ENCODE measurements at places on chromosomes 3 and 15.

DNA sequence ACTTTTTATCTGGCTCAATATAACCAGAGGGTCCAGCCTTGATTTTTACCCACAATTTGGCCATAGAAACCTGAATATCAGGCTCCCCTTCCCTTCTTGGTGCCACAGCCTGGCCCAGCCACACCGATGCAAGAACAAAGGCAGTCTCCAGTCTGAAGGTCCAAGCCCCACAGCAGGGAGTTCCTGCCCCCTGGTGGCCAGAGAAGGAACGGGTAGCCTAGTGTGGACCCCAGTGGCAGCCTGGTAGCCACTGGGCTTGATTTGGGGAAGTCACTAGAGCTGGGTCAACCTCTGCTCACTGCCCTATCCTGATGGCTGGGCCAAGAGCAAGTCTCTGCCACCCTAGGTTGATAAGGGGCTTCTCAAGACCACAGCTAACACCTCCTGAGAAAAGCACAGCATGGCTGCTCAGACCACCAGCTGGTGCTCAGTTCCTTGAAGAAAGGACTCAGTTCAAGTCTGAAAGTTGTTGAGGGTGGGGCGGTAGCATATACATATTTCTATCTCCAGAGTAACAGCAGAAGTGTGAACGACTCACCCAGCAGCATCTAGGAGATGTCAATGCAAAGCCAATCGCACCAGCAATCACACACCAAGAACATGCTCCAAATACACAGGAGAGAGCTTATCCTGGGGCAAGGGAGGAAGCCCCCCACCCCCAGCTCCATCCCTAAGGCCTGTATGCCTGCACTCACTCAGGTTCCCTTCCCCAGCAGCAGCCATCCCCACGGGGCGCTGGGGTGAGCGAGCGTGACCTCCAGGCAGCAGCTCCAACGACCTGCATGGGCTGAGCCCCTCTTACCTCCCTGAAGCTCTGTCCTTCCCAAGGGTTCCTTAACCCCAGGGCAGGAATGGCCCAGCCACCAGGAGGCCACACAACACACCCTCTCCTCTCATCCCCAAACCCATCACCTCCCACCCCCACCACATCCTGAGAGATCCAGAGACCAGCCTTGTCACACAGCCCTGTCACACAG lies 7.6 kb downstream of the PFKFB4 start:
- peak; percentile 74 for DNase-seq

GRCh38 chr3:100125161-100125938 lies 11.0 kb upstream of the FILIP1L start:
- no peak for DNase-seq

- DNase-seq: no peak
Measured at GRCh38 chr15:29379647-29380046, 110.0 kb upstream of the NSMCE3 start.

DNA sequence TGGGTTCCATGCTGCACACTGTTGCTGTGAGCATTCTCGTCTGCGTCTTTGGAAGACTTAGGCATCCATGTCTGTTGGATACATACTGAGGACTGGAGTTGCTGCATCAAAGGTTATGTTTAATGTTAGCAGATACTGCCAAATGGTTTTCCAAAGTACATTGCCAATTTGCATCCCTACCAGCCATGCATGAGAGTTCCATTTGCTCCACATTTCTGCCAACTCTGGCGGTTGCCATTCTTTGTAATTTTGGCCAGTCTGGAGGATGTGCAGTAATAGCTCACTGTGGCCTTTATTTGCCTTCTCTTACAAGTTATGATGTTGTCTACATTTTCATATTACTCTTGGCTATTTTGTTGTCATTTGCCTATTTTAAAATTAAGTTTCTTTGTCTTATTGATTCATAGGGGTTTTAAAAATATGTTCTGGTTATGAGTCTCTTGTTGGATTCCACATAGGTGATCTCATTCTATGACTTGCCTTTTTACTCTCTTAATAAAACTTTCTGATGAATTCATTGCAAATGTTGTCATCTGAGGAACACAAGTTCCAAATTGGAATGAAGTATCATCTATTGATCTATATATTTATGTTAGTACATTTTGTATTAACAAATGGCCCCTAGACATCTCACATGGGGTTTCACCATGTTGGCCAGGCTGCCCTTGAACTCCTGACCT lies 42.1 kb downstream of the FBLN2 start:
- DNase-seq: no peak

DNA sequence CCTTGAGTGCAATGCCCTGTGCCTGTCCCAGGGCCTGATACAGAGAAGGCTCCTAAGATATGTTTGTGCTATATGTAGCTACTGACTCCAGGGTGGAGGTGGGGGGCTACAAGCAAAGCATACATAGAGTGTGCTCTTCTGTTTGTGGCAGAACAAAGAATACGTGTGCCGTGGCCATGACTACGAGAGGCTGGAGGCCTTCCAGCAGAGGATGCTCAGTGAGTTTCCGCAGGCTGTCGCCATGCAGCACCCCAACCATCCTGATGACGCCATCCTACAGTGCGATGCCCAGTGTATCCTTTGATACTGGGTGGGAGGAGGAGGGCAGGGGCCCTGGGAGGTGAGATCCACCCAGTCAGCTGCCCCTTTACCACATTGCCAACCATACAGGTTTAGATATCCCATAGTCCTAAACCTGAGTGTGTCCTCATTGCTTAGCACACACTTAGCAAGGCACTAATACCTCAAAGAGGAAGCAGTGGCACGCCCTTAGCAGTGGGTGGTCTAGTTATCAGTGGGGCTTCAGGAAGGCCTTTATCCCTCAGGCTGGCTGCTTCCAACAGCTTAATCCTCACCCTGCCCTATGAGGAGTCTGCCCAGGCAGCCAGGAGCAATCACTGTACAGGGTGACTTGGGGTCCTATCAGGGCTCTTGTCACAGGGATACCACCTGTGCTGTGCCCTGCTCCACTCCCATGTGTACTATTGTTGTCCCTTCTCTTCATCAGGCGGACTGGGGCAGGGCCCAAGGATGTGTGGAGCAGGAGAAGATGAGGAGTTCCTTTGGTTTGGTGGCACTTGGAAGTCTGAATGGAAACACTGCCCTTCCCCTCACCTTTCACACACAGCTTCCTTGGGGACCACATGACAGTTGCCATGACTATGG lies 30.1 kb upstream of the MANF start:
- no peak for DNase-seq

DNA sequence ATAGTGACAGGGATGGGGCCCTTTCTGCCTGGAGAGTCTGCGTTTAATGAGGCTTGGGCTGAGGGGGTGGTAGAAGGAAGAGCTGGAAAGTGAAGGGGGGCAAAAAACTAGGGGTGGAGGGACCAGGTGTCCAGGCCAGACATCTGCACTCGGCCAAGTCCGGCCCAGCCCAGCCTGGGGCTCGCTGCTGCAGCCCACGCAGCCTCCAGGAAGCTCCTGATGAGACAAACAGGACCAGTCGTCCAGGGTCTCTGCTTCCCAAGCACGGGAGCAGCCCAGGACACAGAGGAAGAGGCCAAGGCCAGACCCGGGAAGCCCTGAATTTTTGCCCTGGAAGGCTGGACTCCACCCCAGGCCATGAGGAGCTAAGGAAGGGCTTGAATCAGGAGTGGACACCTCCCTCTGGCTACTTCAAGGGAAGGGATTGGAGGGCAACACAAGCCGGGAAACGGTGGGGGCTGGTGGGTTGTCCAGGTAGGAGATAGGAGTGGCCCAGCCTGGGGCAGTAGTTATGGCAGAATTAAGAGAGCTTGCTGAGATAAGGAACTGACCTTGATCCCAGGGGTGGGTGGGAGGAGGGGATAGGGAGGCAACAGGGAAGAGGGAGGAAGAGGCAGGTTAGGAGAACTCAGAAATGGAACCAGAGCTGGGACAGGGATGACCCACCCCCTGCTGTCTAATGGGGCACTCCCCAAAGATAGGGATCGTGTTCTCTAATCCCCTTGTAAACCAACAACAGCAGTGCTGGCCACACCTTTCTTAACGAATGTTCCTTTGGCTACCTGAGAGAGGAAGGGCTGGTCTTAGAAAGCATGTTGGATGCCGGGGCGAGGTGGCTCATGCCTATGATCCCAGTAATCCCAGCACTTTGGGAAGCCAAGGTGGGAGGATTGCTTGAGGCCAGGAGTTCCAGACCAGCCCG lies 89.5 kb downstream of the ANP32A start:
- no peak for DNase-seq

DNA sequence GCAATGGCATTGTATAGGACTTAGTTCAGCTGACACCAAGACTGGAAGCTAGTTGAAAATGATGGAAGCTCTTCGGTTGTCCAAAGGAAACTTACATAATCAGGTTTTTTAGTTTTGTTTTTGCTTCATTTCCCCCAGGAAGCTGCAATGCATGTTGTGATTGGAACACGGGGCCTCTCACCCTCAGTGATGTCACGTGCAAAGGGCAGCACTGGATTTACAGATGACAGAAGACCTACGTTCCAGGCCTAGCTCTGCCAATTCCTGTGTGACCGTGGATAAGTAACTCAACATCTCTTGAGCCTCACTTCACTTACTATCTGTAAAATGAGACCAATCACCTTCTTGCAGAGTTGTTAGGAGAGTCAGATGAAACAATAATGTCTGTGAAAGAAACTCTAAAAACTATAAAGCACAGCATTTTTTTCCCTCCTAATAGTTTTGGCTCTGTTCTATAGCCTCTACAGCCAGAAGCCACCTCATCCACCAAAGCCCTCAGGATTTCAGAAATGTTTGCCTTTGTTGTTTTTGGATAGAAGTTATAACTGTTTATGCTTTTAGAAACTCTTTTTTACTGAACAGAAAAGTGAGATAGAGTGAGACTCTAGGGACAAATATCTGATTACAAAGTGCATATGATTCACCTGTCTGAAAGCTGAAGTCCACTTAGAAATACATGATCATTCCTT lies 4.6 kb downstream of the RBSN start:
- no peak for DNase-seq

- DNase-seq: no peak
Measured at GRCh38 chr15:60795889-60796288, 316.9 kb upstream of the ICE2 start.

DNA sequence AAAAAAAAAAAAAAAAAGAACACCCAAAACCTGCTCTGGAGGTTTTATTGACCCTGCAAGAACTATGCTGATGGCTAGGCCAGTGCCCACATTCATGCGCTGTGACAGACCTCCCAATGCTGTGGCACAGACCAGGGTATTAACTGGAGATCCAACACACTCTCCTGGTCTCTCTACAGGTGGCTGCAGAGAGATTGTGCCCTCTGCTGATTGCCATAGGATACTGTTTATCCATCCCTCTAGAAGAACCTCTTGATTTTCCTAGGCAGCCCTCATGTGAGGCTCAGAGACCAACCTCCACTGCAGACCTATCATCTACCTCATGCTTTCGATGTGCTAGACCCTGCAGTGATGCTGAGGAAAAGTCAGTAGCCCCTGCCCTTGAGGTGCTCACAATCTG lies 125.5 kb upstream of the TRIM42 start:
- DNase-seq: no peak

GRCh38 chr3:45489730-45490309 lies 101.4 kb downstream of the LARS2 start:
- DNase-seq: no peak

- DNase-seq: peak; percentile 25
Measured at GRCh38 chr15:78739996-78740903, 71.0 kb downstream of the ADAMTS7 start.

GRCh38 chr15:52103217-52104207 lies 9.1 kb downstream of the BCL2L10 start:
- no peak for DNase-seq

- DNase-seq: peak; percentile 49
Measured at GRCh38 chr3:128794770-128795649, 69.0 kb downstream of the RAB7A start.

GRCh38 chr3:13009132-13009945 lies 63.9 kb downstream of the IQSEC1 start:
- no peak for DNase-seq

DNA sequence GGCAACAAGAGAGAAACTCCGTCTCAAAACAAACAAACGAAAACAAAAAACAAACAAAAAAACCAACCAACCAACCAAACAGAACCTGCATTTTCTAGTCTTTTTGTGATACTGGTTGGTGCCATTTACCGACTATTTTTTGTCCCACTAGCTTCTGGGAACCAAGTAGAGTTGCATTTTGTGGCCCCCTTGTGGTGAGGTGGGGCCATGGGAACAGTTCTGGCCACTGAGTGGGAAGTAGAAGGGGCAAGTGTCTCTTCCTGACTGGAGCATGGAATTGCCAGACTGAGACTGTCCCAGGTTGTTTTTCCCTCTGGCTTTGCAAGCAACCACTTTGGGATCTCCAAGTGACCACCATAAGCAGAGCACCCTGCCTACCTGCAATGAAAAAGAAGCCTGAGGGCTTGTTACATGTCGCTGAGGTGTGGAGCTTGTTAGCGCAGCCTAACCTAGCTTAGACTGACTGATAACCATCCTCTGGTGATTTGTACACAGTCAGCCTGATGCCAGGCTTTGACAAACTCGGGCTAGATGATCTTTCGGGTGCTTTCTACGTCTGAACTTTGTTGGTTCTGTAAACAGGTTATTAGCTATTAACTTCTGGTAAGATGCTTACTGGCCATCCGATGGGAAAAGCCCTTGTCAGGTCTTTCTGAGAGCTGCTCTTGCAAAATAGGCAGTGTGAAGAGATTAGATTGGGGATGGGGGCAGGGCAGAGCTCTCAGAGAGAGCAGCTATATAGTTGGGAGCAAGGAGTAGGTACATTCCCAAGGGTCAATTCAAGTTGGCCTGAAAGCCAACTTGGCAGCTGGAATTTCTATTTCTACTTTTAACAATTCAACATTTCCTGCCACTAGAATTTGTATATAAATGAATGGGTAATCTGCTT lies 172.2 kb downstream of the SSR3 start:
- no peak for DNase-seq

DNA sequence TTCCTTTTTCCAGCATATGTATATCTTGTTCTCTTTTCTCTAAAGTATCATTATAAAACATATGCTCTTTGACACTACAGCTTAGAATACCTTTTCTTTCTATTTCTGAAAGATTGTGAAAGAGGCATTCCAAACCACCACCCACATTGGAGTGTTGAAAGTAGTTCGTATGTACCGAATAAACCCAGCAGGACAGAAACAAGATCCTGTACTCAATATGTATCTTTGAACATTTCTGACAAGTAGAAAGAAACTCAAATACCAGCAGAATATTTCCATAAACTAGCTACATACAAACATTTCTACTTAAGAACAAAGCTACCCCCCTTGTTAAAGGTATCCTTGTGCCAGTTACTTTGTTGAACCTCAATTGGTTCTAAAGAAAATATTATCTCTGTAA lies 415.3 kb upstream of the ALCAM start:
- DNase-seq: no peak

DNA sequence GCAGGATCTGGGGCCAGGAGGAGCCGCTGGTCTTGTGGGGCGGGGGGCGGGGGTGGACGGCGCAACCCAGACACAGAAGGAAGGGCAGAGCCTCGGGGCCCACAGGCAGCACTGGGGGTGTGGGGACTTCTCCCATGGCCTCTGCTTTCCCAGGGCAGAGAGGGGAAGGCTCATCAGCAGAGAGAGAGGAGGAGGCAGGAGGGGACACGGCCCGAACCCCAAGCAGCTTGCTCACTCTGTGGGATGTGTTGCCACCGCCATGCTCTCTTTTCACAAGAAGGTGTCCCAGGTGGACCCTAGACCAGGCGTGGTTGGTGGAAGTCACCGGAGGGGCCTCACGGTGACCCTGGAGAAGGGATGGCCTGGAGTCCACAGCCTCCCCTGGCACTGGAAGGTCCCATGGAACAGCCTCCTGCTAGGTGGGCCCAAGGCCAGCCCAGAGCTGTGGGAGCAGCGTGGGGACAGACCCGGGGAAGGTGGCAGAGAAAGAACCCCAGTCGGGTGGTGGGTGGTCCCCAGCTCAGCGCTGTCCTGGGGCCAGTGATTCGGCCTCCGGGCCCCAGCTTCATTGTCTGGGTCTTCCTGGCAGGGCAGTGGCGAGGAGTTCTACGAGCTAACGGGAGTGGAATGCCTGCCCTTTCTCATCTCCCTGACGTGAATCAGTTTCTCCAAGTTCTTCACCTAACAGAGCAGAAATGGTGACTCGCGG lies 46.8 kb upstream of the PCSK6 start:
- no peak for DNase-seq

Measured in T follicular helper cell (primary cell).